ENCODE measurements at places on chromosomes 6 and 20.

- no peak for DNase-seq
Measured at GRCh38 chr20:8740265-8740664, 328.6 kb upstream of the PLCB4 start.

DNA sequence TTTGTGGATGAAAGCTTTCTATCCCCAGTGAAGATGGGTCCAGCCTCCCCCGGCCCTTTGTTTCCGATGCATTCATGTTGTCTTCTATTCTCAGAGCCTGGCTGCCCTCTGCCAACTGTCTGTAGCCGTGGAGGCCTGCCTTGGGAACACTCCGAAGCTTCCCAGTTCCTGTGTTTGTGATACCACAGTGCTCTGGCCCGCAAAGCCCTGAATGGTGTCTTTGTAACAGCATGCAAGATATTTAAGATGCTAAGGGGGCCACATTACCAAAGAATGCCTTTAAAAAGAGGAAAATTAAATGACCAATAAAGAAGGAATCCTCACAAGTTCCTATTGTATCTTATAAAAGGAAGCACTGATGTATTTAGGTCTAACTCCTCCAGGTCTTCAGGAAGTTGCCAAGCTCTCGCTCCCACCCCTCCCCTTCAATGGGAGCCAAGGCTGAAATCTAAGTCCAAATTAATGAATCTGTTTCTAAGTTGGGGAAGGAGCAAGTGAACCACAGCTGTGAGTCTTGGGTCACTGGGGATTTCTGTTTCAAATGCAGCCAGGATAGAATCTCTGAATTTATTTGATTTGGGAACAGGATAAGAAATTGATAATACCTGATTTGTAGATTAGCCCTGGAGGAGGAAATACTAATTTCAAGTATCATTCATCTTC lies 596.1 kb downstream of the QKI start:
- DNase-seq = no peak

GRCh38 chr20:62808211-62808865 lies 3.7 kb downstream of the OGFR start:
- DNase-seq = peak; percentile 96

GRCh38 chr20:20327746-20328145 lies 40.2 kb upstream of the INSM1 start:
- no peak for DNase-seq

DNA sequence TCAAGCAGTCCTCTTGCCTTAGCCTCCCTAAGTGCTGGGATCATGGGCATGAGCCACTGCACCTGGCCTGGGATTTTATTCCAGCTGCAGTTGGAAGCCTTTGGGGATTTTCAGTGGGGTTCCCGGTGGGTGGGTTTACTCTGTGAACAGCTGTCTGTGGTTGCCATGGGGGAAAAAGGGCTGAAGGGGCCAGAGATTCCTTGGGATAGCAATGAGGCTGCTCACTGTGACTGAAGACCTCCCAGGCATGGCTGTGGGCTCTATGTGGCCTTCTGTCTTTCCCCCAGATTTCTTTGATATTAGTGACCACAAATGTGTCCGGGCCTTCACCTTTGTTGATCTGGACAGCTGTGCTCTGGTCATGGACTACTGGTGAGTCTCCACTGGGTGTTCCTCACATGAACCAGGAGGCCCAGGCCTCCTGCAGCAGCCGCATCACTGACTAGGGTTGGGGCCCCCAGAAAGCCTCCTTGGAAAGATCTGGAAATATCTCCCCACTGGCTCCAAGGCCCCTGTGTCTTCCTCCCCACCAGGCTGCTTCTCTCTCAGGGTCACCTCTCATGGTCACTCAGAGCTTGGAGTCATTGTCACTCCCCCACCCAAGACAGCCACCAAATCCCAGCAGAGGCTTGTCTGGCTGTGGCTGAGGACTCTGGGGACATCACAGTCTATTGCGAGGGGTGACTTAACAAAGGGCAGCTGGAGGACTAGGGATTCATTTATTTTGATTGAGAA lies 33.4 kb downstream of the EFCAB8 start:
- DNase-seq = no peak

DNA sequence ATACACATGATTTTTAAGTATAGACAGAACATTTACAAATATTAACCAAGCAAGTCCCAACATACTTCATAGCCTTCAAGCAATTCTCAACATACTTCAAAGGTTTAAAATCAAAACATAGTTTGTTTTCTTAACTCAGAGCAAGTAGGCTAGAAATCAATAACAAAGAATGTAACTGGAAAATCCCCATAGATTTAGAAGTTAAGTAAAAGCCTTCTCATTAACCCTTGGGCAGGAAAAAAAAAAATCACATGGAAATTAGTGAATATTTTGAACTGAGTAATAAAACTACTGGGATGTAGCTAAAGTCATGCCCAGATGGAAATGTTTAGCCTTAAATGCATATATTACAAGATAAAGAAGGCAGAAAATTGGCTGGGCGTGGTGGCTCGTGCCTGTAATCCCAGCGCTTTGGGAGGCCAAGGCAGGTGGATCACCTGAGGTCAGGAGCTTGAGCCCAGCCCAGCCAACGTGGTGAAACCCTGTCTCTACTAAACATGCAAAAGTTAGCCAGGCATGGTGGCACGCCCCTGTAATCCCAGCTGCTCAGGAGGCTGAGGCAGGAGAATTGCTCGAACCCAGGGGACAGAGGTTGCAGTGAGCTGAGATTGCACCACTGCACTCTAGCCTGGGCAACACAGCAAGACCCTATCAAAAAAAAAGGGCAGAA lies 316.1 kb downstream of the TAF4 start:
- no peak for DNase-seq

DNA sequence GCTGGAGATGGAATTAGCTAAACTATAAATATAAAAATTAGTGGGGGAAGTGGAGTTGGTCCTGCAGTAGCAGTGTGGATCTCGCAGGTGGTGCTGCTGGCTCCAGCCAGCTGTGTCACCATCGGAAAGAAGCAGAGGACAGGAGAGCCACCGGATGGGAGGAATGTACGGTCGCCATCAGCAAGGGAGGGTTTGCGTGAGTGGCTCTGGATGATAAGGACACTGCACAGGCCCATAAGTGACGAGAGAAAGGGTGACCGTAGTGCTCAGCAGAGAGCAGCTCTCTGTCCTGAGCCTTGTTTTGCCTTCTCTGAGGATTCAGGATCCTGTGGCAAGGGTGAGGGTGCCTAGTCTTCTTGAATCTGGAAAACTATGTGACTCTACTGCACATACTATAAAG lies 378.7 kb downstream of the ZFAND3 start:
- no peak for DNase-seq

DNA sequence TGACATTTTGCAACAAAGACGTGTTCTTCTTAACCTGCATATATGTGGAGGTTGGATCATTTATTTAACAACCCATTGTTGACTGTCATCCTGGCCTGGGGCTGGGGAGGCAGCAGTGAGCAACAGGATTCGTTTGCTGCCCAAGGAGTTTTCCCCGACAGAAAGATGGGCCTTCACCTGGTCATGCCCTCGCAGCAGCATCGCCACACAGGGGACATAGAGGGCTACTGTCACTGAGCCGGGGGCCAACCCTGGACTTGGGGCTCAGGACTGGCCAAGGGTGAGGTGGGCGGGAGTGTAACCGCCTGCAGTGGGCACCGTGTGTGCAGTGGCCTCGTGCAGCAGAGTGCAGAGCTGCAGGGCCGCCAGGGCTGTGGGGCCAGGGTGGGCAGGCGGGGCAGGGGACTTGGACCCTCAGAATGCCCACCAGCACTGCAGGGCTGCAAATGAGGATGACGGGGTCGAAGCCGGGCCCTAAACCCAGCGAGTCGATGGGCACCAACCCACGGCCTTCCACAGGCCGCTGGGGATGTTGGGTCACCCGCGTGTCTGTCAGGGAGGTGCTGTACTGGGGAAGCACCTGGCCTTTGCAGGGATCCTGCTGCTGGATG lies 11.8 kb downstream of the DUSP22 start:
- DNase-seq = peak; percentile 21

- no peak for DNase-seq
Measured at GRCh38 chr6:168166627-168167026, 87.6 kb upstream of the FRMD1 start.

DNA sequence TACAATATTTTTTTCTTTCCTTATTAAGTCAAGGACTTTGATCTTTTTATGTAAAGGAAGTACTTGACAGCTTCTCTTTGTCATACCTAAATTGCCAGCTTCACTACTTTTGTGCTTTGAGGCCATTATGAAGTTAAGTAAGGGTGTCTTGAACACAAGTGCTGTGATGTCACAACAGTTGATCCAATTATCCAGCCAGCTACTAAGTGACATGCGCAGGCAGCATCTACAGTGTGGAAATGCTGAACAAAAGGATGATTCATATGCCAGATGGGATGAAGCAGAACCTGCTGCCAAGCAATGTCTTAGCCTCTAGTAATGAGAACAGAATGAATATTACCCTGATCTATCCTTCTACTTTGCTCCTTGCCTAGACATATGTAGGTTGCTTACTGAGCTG lies 68.3 kb upstream of the TMEM244 start:
- no peak for DNase-seq

GRCh38 chr6:16925461-16925860 lies 164.2 kb upstream of the ATXN1 start:
- DNase-seq = no peak

GRCh38 chr20:62605236-62605943 lies 36.9 kb upstream of the SLCO4A1 start:
- no peak for DNase-seq

GRCh38 chr6:113690281-113691259 lies 166.6 kb upstream of the MARCKS start:
- no peak for DNase-seq

DNA sequence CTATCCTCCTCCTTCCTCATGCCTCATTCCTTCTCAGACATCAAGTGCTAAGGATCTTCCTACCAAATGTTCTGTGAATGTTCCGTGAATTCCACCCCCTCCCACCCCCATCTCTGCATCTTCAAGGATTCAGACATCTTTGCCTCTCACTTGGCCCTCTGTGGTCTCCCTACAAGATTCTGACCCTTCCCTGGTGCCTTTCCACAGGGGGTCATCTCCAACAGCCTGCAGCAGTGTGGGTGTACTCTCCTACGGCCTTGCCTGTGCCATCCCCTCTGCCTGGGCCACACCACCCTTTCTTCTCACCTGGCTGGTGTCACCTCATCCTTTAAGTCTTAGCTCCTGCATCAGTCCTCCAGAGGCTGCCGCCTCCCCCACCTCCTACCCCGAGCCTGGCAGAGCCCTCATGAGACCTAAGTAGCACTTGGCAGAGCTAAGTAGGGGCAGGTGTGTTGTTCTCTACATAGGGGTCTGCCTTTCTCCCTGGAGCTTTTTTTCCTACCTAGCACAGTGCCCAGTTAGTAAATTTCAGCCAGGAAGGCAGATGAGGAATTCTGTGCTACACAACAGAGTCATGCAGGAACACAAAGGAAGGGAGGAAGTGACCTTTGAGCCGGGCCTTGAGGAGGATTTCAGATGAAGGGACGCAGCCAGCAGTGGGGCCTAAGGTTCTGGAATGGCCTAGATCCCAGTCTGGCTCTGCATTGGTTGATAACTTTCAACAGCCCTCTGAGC lies 43.1 kb downstream of the TM9SF4 start:
- no peak for DNase-seq

- no peak for DNase-seq
Measured at GRCh38 chr6:20763296-20763695, 229.0 kb downstream of the CDKAL1 start.

- DNase-seq = no peak
Measured at GRCh38 chr6:123909989-123910388, 106.3 kb downstream of the NKAIN2 start.

DNA sequence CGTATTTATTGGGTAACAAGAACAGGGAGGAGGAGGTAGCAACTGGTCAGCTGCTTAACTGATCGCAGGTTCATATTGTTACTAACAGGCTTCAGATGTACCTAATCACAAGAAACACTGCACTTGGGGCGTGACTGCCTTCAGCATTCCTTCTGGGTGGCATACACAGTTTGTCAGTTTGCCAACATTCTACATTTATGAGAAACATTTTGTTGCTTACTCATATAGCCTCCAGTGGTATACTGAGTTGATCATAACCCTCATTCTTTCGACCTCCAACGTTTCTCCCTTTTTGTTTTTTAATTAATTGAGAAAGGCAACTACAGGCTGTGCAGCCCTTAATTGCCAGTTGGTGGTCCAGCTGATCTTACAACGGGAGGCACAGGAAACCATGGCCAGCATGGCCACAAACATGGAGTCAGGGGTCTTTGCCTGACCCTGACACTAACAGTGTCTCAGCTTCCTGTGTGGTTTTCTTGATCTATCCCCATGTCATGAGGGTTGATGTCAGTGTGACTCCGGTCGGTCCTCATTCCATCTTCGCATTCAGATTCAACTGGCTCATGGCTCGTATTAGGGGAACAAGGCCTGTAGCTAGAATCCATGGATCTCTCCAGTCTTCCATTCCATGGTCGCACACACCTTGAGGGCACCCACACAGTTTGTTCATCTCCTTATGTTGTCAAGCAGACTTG lies 9.4 kb downstream of the EPB41L2 start:
- no peak for DNase-seq

GRCh38 chr6:143003676-143004075 lies 57.0 kb upstream of the AIG1 start:
- DNase-seq = no peak

- no peak for DNase-seq
Measured at GRCh38 chr6:114172576-114173260, 170.1 kb downstream of the HS3ST5 start.

DNA sequence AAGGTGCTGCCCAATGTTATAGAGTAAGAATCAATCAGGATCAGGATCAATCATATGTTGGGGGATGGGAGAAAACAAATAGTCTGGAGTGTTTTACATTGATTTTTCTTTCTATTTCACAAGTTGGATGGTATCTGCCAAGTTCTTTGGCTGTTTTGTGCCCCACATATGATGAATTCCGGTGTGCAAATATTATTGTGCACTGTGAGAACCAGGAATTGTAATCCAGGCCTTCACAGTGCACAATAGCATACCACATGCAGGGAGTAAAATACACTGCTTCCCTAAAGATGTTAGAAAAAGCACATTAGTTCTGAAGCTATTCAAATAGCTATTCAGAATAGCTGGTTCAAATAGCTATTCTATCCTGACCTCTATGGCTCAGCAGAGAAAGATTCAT lies 133.7 kb downstream of the LCA5 start:
- DNase-seq = no peak

All from HuH-7 (cell line).